ENCODE measurements at places on chromosomes 3 and 15. TPM values are rescaled to one million over a fixed set of nuclear protein-coding genes. Genes with fewer than 3 reads are reported as not detected.

DNA sequence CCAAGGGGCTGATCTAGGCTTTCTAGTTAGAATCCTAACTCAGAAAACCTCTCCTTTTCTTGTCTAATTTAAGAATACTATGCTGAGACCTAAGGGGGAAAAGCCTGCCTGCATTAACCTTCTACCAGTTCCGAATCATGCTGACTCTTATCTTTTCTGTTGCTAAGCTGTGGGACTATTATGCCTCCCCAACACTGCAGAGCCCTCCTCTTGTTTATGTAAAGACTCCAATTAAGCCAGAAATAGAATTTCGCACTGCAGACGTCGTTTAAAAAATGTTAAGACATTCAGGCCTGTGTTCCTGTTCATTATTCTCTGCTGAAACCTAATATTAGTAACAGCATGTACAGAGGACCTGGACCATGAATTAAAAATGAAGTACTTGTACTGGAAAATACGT, 310.6 kb upstream of the ATP11B start:
- DNase-seq: no peak

DNA sequence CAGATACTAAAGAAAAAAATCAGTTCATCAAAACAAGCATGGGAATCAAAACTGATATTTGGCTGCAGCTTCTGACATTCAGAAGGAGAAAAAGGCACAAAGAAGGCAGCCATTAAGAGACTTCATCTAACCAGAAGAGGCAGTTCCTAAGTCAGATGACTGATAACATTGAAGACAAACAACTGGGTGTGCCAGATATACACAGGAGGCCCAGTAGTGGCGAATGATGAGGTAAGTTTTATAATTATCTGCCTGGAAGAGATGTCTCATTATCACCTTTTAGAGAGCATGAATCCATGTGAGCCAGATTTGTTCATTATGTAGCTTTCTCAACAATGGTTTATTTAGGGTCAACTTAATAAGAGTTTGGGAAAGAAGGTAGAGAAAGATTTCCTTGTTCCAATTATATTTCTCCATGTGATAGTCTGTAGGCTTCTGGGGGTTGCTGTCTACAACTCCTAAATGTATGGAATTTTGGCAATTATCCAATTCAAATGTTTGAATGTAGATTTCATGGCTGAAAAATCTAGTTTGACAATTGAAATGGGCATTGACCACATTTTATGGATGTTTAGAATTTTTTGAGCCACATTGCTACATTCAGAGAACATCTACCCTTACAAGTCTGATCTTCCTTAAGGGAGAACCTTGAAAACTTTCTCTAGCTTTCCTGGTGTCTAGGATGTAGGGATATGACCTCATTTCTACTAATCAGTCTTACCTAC, 50.4 kb upstream of the RASGRF1 start:
- DNase-seq: no peak

- no peak for DNase-seq
Measured at GRCh38 chr3:63685340-63685739, 32.9 kb downstream of the SNTN start.

DNA sequence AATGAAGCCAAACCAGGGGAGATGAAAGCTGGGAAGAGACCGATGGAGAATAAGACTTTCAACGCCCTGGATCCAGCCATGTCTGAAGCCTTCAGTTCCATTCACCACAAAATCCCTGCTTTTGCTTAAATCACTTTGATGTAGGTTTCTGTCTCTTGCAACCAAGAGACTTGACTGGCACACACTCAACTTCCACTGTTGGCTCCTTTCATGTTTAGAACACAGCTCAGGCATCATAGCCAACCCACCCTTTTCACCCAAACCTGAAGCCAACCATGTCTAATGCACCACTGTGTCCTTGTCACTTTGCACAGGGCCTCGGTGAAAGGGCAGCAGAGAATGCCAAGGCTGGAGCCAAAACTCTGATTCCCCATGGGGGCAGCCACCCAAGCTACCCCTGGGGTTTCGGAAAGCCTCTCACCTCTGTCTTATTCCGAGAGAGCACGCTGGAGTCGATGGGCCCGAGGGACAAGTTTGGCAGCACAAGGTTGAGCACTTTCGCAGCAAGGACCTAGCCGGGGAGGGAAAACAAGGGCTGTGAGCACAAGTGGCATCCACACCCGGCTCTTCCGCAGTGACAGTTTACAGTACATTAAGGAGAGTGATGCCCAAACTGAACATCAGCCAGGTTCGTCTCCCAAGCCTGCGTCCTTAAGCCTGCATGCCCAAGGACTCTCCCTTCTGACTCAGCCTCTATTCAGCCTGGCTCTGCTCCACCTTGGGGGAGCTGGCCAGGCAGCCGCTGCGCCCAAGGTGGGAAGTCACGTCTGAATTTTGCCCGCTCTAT, 37.6 kb downstream of the ABTB1 start:
- DNase-seq: no peak

- no peak for DNase-seq
Measured at GRCh38 chr3:102018551-102018950, 169.2 kb downstream of the NFKBIZ start.

GRCh38 chr3:126310816-126311215, 46.4 kb downstream of the KLF15 start:
- no peak for DNase-seq

The ZIC4 gene
- polyA plus RNA-seq: 2.0 TPM

Data from SK-N-SH (cell line).